Lower leg skin (tissue), 4 donors: ENCODE measurements at places on chromosomes 6 and 20. TPM values are rescaled to one million over a fixed set of nuclear protein-coding genes. Genes with fewer than 3 reads are reported as not detected.

The CNBD2 gene
- total RNA-seq, result 8.3 TPM

The OXT gene
- not detected for total RNA-seq

The SIRPB1 gene
- total RNA-seq, result 0.30 TPM

The LTB gene
- 1.1 TPM for total RNA-seq

The DEF6 gene
- 30.1 TPM for total RNA-seq

The STMND1 gene
- not detected for total RNA-seq

The EPPIN gene
- not detected for total RNA-seq

The TNFRSF21 gene
- total RNA-seq, result 1.6 TPM

The SLC44A4 gene
- total RNA-seq, result 1.6 TPM

The ADGRB3 gene
- 0.39 TPM for total RNA-seq

The ZBP1 gene
- total RNA-seq, result not detected

The BPIFA1 gene
- total RNA-seq, result not detected

The CDSN gene
- 480 TPM for total RNA-seq

The PTCHD4 gene
- total RNA-seq, result not detected

The TNFRSF6B gene
- total RNA-seq, result 3.0 TPM

The NOTCH4 gene
- 10.4 TPM for total RNA-seq

The CDH22 gene
- total RNA-seq, result 1.8 TPM

The PEX7 gene
- 15.2 TPM for total RNA-seq

The RBPJL gene
- not detected for total RNA-seq

The STX11 gene
- 34.3 TPM for total RNA-seq

The ZSCAN31 gene
- 10.1 TPM for total RNA-seq

The PI16 gene
- total RNA-seq, result 2.1 TPM

The TOMM34 gene
- total RNA-seq, result 13.4 TPM

The NKAPL gene
- total RNA-seq, result 0.75 TPM

The MANEA gene
- 4.9 TPM for total RNA-seq

The SERPINB6 gene
- 34.2 TPM for total RNA-seq

The SLC26A8 gene
- not detected for total RNA-seq

The ZFP57 gene
- 0.15 TPM for total RNA-seq

The GNMT gene
- 0.88 TPM for total RNA-seq

The ADGRF5 gene
- total RNA-seq, result 9.9 TPM

The MSH5 gene
- 7.8 TPM for total RNA-seq

The C6orf118 gene
- total RNA-seq, result not detected

The SLC16A10 gene
- 50.4 TPM for total RNA-seq

The SOBP gene
- 1.4 TPM for total RNA-seq
